ENCODE measurements at places on chromosomes 11 and 22.
A peak's percentile ranks its signal among the peaks of the same experiment; 100 is the strongest.

GRCh38 chr11:132907651-132908413 is 624.5 kb downstream of the OPCML start:
- no peak for DNase-seq

DNA sequence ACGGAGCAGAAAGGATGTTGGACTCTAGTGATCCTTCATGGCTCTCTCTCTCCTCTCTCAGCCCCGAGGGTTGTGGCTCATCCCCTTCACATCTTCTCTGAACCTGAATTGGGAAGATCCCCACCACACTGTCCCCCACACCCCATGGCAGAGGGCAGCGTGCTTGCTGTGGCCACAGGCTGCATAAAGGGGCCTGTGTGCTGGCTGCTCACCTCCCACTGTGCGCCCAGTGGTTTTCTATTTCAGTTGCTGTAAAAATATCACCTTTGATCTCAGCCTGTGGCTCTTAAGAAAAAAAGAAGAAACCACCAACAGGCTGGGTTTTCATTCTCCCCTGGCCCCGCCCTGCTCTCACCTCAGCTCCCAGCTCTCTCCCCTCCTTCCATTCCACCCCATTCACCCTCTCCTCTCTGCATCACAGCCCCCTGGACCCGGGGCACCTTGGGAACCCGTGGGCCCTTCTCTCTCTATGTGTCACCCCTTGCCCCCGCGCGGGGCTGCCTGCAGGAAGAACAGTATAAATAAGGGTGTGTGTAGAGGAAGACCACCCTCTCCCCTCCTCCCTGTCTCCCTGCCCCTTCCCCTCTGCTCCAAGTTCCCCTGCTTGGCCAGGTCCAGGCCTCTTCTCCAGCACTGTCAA is 25.8 kb upstream of the WNT11 start:
- no peak for DNase-seq

- DNase-seq, result no peak
Observed at GRCh38 chr11:78419327-78419726, 1.7 kb upstream of the GAB2 start.

GRCh38 chr11:122513997-122514396 is 141.5 kb upstream of the UBASH3B start:
- DNase-seq, result no peak

GRCh38 chr11:64122411-64123410 is 43.2 kb downstream of the MACROD1 start:
- DNase-seq, result peak; percentile 44

- no peak for DNase-seq
Observed at GRCh38 chr22:36194971-36195370, 6.6 kb downstream of the APOL4 start.

DNA sequence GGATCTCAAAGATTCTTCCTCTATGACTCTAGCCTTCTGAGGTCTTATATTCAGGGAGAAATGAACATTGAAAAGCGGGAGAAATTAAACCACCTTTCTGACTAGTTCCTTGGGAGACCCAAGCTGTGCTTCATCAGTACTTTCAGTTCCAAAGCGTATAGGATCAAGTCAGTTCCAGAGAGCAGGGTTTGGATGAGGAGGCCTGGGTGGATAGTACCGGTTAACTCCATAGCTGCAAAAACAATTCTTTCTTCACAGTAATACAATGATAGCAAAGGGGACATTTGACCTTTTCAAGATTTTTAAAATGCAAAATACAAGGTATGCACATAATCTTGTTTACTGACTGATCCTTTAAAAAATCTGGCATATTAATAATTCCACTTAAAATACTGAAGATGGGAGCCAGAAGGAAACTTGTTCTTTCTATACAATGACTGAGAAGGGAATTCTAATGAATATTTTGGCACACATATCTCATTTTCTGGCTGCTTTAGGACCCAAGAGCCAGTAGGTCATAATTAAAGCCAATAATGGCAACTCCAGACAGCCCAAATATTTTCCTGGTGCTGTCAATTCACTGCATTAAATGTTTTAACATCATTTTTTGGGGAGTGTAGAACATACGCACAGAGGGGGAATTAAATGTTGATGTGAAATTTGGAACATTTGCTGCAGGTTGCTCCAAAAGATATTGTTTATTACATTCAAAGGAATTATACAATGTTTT is 16.0 kb downstream of the ADM start:
- no peak for DNase-seq

GRCh38 chr11:46410021-46410420 is 18.4 kb upstream of the CHRM4 start:
- DNase-seq, result peak; percentile 65

DNA sequence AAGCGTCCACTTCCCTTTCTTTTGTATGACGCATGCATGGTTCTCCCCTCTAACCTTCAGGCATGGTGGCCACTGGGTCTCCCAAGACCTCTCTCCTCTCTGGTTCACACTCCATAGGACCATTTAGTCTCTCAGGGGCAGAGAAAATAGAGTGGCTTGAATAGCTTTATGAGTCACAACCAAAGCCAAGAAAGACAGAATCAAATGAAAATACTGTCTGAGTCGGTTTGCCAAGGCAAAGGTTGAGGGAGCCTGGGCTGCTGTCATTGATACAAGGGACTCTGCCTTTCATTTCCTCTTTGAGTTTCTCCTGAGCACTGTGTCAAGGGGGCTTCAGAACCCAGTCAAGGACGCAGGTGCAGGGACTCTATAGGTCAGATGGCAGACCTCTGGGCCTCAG is 44.2 kb downstream of the TENM4 start:
- no peak for DNase-seq

DNA sequence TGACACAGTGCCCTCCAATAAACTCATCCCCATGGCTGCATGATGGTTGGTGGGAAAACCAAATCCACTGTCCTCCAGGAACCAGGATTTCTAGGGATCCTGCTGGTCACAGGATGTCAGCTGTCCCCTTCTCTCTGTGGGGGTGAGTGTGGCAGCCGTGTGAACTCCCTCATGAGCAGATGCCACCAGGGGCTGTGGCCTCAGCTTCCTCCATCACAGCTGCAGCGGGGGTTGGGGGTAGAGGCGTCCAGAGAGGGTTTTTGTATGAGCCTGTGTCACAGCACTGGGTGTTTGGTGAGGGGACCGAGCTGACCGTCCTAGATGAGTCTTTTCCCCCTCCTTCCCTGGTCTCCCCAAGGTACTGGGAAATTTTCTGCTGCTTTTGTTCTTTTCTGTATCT is 26.4 kb downstream of the IGLL5 start:
- DNase-seq, result no peak

- no peak for DNase-seq
Observed at GRCh38 chr11:45537614-45538013, 127.8 kb downstream of the CHST1 start.

GRCh38 chr11:47768101-47768612 is 1.0 kb upstream of the FNBP4 start:
- DNase-seq, result peak; percentile 91

DNA sequence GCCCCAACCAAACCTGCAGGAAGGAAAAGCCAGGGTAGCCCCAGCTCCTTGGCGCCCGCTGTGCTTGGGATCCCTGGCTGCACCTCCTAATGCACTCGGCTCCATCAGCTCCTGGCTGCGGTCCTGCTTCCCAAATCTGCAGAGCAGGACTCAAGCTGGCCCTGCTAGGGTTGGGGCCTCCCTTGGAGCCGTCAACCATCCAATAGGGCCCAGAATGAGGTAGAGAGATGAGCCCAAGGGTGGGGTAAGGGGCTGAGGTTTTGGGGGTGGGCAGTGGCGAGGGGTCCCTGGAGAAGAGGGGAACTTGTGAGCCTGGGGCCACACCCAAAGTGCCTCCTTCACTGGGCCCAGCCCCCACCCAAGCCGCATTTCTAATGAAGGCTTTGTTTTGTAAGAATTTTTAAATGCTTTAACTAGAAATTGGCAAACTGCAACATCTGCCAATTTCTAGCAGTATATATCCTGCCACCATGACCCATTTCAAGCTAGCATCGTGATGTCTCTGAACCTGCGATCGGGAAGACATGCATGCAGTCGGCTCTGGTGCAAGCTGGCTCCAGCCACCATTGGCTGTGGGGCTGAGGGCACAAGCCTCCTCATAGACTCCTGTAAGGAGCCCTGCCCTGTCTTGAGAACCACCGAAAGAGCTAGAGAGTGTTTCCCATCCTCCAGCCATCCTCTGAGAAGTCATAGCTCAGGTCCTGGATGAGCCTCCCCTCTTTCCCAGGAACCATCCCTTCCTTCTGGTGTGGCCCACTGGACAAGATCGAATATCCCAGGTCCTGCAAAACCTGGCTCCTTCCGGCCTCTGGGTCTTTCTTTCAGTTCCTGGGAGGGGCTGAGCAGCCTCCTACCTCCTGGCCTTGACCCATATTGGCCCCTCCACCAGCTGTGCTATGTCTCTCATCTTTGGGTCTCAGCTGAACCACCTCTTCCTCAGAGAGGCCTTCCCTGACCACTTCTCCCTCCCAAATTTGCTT is 15.5 kb downstream of the C1QTNF6 start:
- no peak for DNase-seq

DNA sequence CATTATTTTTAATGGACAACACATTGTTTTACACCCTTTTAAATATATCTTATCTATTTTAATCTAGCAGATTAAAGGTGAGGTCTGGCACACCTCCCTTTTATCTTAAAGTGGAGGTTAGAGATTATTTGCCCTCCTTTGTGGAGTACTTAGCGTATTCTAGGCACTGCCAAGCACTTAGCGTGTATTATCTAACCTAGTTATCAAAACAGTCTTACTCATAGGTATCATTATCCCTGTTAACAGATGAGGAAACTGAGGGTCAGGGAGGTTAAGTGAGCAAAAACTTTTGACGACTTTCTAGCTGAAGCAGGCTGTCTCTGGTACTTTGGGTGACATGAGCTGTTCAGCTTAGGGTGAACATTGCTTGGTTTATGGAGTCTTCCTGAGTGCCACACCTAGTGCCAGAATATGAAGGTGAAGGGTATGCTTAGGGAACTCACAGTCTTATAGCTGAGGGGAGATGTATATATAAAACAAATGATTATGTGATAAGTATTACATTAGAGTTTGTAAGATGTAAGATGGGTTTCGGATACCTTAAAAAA is 55.0 kb downstream of the ZNRF3 start:
- no peak for DNase-seq

DNA sequence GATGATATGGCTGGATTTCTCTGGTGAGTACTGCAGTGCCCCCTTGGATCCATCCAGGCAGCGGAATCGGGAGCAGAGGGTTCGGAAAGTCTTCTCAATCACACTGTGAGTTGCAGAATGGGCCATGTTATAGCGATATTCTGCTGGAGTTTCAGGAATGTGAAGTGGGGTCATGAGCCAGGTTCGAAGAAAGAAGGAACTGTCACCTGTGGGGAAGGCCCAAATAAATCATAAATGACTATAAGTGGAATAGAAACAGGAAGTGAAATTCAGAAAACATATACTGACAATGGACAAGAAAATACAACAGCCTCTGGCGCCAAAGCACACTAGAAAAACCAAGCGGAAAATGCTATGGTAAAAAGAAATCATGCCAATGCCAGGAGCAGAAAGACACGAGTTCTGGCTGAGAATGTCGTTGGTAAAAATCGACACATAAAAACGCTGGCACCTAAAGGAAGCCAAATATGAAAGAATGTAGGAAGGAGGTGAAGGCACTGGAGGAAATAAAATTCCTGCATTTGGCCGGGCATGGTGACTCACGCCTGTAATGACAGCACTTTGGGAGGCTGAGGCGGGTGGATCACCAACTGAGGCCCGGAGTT is 10.0 kb upstream of the AMBRA1 start:
- no peak for DNase-seq

DNA sequence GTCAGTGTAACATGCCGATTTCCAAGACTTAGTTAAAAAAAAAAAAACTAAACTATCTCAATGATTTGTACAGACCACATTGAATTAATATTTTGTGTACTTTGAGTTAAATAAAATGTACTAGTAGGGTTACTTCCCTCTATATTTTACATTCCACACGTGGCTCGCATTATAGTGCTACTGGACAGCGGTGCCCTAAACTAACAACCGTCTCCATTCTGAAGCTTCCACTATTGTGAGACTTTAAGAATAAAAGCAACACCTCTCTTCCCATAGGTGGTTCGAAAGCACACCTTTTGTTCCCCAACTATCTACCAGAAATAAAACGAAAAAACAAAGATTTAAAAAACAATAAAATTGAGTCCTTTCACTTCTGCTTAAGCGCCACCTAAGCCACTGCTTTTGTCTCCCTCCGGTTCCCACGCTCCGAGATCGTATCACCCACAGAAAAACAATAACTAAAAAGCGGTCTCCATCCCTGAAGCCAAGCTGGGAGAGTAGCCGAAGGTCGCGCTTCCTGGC is 380 bp upstream of the TTC17 start:
- no peak for DNase-seq

GRCh38 chr11:102251423-102251822 is 65.9 kb upstream of the BIRC3 start:
- DNase-seq, result no peak

GRCh38 chr22:20194681-20195593 is 44.1 kb upstream of the CCDC188 start:
- no peak for DNase-seq

- no peak for DNase-seq
Observed at GRCh38 chr11:68377389-68377795, 65.0 kb downstream of the LRP5 start.

- DNase-seq, result no peak
Observed at GRCh38 chr11:128261011-128261421, 326.3 kb downstream of the ETS1 start.

DNA sequence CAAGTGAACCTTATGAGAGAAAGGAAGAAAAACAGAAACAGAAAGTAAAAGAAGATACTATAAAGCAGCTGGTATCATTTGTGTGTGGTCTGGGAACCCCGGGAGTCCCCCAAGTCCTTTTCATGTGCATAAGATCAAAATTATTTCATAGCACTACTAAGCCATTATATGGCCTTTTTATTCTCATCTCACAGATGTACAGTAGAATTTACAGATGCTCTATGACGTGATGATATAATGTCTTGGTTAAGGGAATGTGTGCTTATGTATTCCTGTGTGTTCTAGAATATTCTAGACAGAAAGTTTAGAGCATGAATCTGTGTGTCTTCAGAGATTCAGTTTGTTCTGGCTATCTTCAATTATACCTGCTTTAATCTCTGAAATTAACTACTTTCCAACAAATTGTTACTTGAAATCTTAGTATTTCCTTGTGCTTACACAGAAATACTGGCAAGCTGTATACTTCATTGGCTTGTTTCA is 8.6 kb upstream of the TPP1 start:
- no peak for DNase-seq
